RWPE2 (cell line): ENCODE measurements at places on chromosomes 12 and 14.
A peak's percentile ranks its signal among the peaks of the same experiment; 100 is the strongest.

GRCh38 chr12:93379326-93379980 lies 1.7 kb downstream of the NUDT4 start:
- H3K36me3 ChIP-seq: peaks cover 7% of the 10 kb centered on the region; the same call in 1 of the 2 replicates
- peak overlapping the region; percentile 74 for H3K27ac ChIP-seq
- H3K4me1 ChIP-seq: peaks cover 10% of the 10 kb centered on the region
- no peak for DNase-seq

GRCh38 chr14:77738559-77739250 lies 22.3 kb downstream of the SNW1 start:
- no peak overlapping the region for H3K27ac ChIP-seq
- no peaks in the 10 kb centered on the region for H3K4me1 ChIP-seq
- peaks cover 90% of the 10 kb centered on the region for H3K36me3 ChIP-seq

- no peaks in the 10 kb centered on the region for H3K27me3 ChIP-seq
- H3K4me3 ChIP-seq: peak overlapping the region; percentile 100
- no peak for DNase-seq
- peak overlapping the region; percentile 63 for H3K27ac ChIP-seq
- peaks cover 25% of the 10 kb centered on the region for H3K36me3 ChIP-seq
Observed at GRCh38 chr12:123971449-123971769, 1.2 kb downstream of the CCDC92 start.

GRCh38 chr14:86770186-86770585 lies 1222.8 kb downstream of the GALC start:
- H3K27ac ChIP-seq: no peak overlapping the region
- H3K27me3 ChIP-seq: no peaks in the 10 kb centered on the region
- H3K4me3 ChIP-seq: no peak overlapping the region
- no peaks in the 10 kb centered on the region for H3K4me1 ChIP-seq
- no peak for DNase-seq
- H3K36me3 ChIP-seq: no peaks in the 10 kb centered on the region

DNA sequence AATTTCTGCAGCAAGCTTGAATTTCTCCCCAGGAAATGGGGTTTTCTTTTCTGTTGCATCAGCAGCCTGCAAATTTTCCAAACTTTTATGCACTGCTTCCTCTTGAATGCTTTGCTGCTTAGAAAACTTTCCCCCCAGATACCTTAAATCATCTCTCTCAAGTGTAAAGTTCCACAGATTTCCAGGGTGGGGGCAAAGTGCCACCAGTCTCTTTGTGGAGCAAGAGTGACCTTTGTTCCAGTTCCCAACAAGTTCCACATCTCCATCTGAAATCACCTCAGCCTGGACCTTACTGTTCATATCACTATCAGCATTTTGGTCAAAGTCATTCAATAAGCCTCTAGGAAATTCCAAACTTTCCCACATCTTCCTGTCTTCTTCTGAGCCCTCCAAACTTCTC lies 241.6 kb upstream of the TMTC1 start:
- no peak overlapping the region for H3K27ac ChIP-seq
- no peak for DNase-seq
- no peaks in the 10 kb centered on the region for H3K27me3 ChIP-seq
- no peaks in the 10 kb centered on the region for H3K36me3 ChIP-seq
- H3K4me3 ChIP-seq: no peak overlapping the region
- H3K4me1 ChIP-seq: peaks cover 5% of the 10 kb centered on the region

GRCh38 chr12:9651265-9651729 lies 18.2 kb upstream of the CLEC2D start:
- H3K27me3 ChIP-seq: no peaks in the 10 kb centered on the region
- H3K4me3 ChIP-seq: no peak overlapping the region
- no peaks in the 10 kb centered on the region; the same call in none of the 2 replicates for H3K36me3 ChIP-seq
- peak overlapping the region; percentile 80 for H3K27ac ChIP-seq
- no peak for DNase-seq

- no peaks in the 10 kb centered on the region for H3K36me3 ChIP-seq
- H3K27me3 ChIP-seq: no peaks in the 10 kb centered on the region
- DNase-seq: peak; percentile 97
- H3K4me3 ChIP-seq: no peak overlapping the region
- H3K27ac ChIP-seq: peak overlapping the region; percentile 100
Observed at GRCh38 chr12:52151837-52152783, 39.7 kb downstream of the KRT80 start.

GRCh38 chr12:120257041-120257821 lies 8.3 kb downstream of the PXN start:
- peak; percentile 80 for DNase-seq
- no peaks in the 10 kb centered on the region for H3K27me3 ChIP-seq
- H3K4me3 ChIP-seq: no peak overlapping the region

DNA sequence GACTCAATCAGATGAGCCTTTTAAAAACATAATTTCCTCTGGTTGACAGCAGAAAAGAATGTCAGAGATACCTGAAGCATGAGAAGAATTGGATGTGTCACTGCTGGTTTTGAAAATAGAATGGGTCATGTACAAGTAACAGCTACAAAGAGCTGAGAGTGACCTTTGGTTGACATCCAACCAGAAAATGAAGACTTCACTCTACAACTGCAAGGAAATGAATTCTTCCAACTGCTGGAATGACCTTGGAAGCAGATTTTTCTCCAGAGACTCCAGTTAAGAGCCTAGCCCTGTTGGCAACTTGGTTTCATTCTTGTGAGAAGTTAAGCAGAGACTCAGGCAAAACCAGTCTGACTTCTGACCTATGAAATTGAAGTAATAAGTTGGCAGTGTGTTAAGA lies 505.9 kb downstream of the SLC16A7 start:
- H3K4me1 ChIP-seq: peaks cover 8% of the 10 kb centered on the region
- no peaks in the 10 kb centered on the region for H3K36me3 ChIP-seq
- no peak overlapping the region for H3K4me3 ChIP-seq
- DNase-seq: no peak
- no peak overlapping the region for H3K27ac ChIP-seq

DNA sequence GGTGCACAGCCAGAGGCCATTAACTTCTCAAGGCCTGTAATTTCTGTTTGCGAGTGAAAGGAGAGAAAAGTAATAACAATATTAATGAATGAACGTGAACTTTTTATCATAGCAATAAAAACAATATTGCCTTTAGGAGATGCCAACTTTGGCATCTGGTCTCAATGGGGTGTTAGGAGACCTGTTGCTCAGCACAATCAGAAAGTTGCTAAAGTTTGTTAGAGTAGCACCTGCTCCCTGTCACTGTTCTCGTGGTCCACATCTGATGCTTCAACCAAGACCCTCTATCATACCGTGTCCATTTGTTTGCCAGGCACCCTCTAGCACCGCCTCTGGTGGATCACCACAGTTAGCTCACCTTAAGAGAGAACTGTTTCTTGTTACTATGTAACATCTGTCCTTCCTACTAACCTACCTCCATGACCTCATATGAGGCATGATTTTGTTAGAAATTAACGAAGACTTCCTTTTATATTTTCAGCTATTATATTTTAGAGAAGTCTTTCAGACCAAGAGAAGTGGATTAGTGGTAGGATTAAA lies 12.5 kb upstream of the CLEC4E start:
- H3K27me3 ChIP-seq: no peaks in the 10 kb centered on the region
- DNase-seq: no peak
- no peak overlapping the region for H3K27ac ChIP-seq
- no peaks in the 10 kb centered on the region for H3K36me3 ChIP-seq
- H3K4me3 ChIP-seq: no peak overlapping the region

GRCh38 chr12:95201056-95201670 lies 16.1 kb downstream of the FGD6 start:
- DNase-seq: peak; percentile 63
- no peaks in the 10 kb centered on the region for H3K27me3 ChIP-seq
- H3K4me1 ChIP-seq: peaks cover 73% of the 10 kb centered on the region

GRCh38 chr14:67722293-67722692 lies 20.6 kb downstream of the RDH12 start:
- H3K27ac ChIP-seq: no peak overlapping the region
- DNase-seq: no peak
- no peaks in the 10 kb centered on the region for H3K27me3 ChIP-seq
- H3K36me3 ChIP-seq: no peaks in the 10 kb centered on the region
- no peaks in the 10 kb centered on the region for H3K4me1 ChIP-seq
- H3K4me3 ChIP-seq: no peak overlapping the region

- H3K27me3 ChIP-seq: no peaks in the 10 kb centered on the region
- DNase-seq: no peak
- peak overlapping the region; percentile 52 for H3K4me3 ChIP-seq
- H3K27ac ChIP-seq: no peak overlapping the region
- peaks cover 4% of the 10 kb centered on the region for H3K4me1 ChIP-seq
- H3K36me3 ChIP-seq: no peaks in the 10 kb centered on the region
Observed at GRCh38 chr12:57935331-57935730, 6.0 kb upstream of the ATP23 start.

GRCh38 chr14:71399057-71399487 lies 491.8 kb downstream of the PCNX1 start:
- H3K4me1 ChIP-seq: peaks cover 38% of the 10 kb centered on the region
- H3K36me3 ChIP-seq: peaks cover 8% of the 10 kb centered on the region
- no peak overlapping the region for H3K4me3 ChIP-seq
- DNase-seq: no peak
- H3K27ac ChIP-seq: no peak overlapping the region
- H3K27me3 ChIP-seq: no peaks in the 10 kb centered on the region

DNA sequence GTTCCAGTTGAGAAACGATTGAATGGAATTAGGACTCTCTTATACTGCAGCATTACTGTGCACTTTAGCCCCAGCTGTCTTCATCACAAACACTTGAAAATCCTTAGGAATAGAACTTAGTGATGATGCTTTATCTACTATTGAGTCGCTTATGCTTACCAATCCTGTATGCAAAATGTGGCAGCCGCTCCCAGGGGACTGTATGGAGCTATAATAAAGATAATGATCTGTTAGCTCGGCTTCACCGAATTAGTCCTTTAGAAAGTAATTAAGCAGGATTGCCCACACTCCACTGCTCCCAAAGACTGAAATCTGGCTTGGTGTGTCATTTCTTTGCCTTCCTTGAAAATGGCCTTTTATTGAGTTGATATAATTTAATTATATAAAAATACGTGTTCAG lies 10.6 kb downstream of the EML1 start:
- H3K36me3 ChIP-seq: no peaks in the 10 kb centered on the region
- H3K27ac ChIP-seq: no peak overlapping the region
- H3K27me3 ChIP-seq: no peaks in the 10 kb centered on the region
- H3K4me3 ChIP-seq: no peak overlapping the region
- H3K4me1 ChIP-seq: no peaks in the 10 kb centered on the region

DNA sequence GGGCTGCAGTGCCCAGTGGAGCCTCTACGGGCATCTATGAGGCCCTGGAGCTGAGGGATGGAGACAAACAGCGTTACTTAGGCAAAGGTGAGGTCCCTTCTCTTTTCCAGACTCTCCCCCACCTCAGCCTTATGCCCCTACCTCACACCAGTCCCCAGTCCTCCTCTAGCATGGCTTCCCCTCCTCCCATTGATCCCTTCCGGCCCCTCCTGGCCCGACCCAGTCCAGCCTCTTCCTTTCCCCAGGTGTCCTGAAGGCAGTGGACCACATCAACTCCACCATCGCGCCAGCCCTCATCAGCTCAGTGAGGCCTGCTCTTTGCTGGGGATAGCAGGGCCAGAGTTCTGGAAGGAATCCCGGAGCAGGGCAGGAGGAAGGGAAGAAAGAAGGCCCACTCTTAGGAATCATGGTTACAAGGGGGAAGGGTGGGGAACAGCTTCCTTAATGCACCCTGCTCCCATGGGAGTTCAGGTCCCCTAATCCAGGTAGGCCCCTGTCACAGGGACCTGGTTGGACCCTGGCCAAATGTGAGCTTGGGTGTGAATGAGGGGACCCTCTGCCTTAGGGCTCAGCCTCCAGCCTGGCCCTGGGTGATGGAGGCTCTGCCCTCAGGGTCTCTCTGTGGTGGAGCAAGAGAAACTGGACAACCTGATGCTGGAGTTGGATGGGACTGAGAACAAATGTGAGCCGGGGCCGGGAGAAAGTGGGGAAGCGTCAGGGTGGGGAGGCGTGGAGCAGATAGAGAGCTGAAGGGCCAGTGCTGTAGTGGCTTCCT lies 2.2 kb downstream of the ENO2 start:
- H3K36me3 ChIP-seq: peaks cover 33% of the 10 kb centered on the region
- DNase-seq: no peak
- no peaks in the 10 kb centered on the region for H3K27me3 ChIP-seq
- no peak overlapping the region for H3K4me3 ChIP-seq
- peaks cover 6% of the 10 kb centered on the region for H3K4me1 ChIP-seq

DNA sequence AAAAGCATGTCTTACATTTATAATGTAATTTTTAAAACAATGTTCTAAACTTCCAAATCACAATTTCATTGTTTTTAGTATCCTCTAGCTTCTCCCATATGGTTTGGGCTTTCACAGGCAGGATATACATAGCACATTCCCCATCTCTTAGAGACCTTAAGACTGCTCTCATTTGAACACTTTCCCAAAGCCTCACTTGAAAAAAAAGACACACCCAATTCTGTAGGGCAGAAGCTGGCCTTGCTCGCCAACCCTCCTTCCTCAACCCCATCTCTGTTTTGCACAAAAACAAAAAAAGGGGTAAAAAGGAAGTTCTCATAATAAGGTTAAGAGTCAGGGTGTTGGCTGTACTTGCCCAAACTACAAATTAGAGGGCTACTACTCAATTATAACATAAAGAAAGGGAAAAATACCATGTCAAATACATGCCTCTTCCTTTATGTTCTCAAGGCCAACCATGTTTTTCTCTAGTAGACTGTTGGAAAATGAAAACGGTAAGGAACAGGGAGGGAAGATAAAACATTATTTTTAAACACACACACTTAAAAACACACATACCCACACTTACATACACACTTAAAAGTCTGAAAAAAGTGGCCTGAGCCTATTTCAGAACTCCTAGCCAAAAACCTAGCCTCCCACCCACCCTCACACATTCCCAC lies 9.9 kb upstream of the KANSL2 start:
- peaks cover 60% of the 10 kb centered on the region for H3K36me3 ChIP-seq
- H3K27ac ChIP-seq: no peak overlapping the region
- no peak overlapping the region for H3K4me3 ChIP-seq
- no peak for DNase-seq
- H3K27me3 ChIP-seq: no peaks in the 10 kb centered on the region

DNA sequence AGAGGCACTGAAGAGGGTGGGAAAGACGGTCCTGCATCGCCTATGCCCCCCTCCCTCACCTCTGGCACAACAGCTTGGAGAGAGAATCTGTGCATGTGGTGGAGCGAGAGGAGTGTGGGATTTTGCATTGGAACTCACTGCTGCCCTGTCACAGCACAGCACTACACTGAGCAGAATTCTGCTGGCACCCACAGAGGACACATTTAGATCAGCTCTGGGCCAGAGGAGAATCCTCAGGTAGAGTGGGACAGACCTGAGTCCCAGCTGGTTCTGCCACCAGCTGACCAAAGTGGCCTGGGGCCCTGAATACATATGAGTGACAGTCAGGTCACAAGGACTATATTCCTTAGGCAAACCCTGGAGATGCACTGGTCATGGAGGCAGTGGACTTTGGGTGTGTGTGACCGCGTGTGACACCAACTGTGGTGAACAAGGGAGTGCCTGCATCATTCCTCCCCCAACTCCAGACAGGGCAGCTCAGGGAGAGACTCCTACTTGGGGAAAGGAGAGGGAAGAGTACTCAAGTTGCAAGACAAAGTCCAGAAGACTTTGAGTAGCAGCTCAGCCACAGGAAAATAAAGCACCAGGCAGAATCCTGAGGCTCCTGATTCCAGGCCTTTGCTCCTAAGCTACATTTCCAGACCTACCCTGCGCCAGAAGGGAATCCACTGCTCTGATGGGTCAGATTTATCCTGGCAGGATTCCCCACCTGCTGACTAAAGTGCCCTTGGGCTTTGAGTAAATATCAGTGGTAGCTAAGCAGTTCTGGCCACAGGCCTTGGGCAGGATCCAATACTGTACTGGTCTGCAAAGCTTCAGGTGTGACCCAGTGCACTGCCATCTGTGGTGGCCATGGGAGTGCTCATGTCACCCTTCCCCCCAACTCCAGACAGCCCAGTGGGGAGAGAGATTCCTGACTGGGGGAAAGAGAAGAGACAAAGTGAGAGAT lies 10.6 kb upstream of the ACOT1 start:
- H3K4me3 ChIP-seq: no peak overlapping the region
- no peak overlapping the region for H3K27ac ChIP-seq
- H3K27me3 ChIP-seq: no peaks in the 10 kb centered on the region
- no peaks in the 10 kb centered on the region for H3K4me1 ChIP-seq
- no peak for DNase-seq
